NCI-H446 (cell line): ENCODE measurements at places on chromosomes 3 and 15.

DNA sequence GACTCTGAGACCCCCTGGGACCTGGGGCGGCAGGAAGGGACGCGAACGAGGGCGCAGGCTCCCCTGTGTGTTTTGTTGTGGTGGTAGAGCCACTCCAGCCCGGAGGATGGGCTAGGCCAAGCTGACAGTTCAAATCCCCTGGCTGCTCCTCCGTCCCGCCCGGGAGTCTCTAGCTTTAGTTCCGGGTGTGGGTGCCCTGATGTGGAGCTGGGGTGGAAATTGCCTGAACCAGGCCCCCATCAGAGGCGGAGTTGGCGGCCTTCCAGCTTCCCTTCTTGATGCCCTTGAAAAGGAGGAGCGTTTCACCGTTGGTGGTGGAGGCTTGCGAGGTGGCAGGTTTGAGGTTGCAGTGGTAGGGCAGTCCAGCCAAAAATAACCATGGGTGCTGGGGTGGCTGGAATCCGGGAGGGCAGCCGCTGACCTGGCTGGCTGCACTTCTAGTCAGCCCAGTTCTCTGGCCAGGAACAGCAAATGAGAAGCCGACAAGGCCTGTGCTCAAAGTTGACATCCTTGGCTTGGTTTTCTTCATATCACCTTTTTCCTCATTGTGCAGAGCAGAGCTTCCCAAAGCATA is 817 bp downstream of the CLK3 start:
- DNase-seq: no peak

DNA sequence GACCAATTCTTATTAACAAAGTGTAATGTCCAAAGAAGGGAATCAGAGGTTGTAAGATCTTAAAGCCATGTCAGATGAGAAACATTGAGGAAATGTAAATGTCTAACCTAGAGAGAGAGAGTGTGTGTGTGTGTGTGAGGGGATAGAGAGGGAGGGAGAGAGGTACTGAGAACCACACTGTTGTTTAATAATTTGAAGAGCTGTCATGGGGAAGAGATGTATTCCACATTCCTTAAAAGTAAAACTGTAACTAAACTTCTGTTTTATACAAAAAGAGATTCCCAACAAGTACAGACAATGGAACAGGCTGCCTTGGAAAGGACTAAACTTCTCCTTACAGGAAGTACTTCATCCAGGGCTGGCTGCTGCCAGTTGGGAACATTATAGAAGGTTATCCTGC is 68.9 kb upstream of the BOC start:
- no peak for DNase-seq

GRCh38 chr3:126100634-126101301 is 16.8 kb upstream of the SLC41A3 start:
- DNase-seq: no peak

DNA sequence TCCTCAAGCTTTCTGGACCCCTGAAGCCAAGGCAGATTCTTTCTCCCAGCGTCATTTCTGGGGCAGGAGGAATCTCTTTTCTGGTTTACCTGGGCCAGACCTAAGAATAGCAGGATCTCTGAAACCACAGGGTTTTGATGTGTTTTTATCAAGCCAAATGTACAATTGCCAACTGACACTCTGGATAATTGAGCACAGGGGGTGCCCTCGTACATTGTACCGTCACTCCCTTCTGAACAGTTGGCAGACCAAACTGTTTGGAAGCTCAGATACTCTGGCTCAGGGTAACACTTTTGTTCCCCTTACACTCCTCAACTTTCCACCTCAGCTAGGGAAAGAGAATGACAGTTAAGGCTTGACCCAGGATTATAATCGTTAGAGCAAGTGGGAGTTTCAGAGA is 49.9 kb downstream of the ASTE1 start:
- DNase-seq: no peak

- no peak for DNase-seq
Measured at GRCh38 chr3:48415251-48415953, 14.5 kb downstream of the PLXNB1 start.

- no peak for DNase-seq
Measured at GRCh38 chr3:107153981-107154380, 223.3 kb upstream of the CCDC54 start.

- no peak for DNase-seq
Measured at GRCh38 chr15:100999369-100999768, 80.2 kb downstream of the LRRK1 start.

GRCh38 chr3:46811615-46812236 is 51.5 kb downstream of the MYL3 start:
- no peak for DNase-seq

GRCh38 chr3:150253622-150254021 is 154.5 kb upstream of the TSC22D2 start:
- DNase-seq: no peak
